Fibroblast of skin of right quadriceps (primary cell): ENCODE measurements at places on chromosomes 13 and 19.

GRCh38 chr13:31032528-31033113, 100.2 kb downstream of the TEX26 start:
- DNase-seq, result no peak

- DNase-seq, result peak; percentile 27
Observed at GRCh38 chr13:59914556-59914955, 249.2 kb downstream of the DIAPH3 start.

- DNase-seq, result no peak
Observed at GRCh38 chr13:109121826-109122225, 492.4 kb downstream of the MYO16 start.

DNA sequence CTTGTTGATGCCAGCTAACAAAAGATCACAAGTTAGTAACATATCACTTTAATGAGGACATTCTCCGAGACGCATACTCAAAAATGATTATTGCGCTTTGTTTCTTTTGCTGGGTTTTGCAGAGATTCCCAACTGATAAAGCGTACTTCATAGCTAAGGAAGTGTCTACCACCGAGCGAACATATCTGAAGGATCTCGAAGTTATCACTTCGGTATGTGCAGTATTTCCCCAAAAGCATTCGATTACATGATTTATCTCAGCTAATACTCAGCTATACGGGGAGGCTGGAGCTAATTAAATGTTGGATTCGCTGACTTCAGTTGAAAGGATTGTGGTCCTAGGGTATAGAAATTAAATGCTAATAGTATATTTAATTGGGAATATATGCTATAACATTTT, 166.3 kb downstream of the STK24 start:
- DNase-seq, result peak; percentile 88

- no peak for DNase-seq
Observed at GRCh38 chr19:33684538-33685232, 62.9 kb downstream of the CHST8 start.

DNA sequence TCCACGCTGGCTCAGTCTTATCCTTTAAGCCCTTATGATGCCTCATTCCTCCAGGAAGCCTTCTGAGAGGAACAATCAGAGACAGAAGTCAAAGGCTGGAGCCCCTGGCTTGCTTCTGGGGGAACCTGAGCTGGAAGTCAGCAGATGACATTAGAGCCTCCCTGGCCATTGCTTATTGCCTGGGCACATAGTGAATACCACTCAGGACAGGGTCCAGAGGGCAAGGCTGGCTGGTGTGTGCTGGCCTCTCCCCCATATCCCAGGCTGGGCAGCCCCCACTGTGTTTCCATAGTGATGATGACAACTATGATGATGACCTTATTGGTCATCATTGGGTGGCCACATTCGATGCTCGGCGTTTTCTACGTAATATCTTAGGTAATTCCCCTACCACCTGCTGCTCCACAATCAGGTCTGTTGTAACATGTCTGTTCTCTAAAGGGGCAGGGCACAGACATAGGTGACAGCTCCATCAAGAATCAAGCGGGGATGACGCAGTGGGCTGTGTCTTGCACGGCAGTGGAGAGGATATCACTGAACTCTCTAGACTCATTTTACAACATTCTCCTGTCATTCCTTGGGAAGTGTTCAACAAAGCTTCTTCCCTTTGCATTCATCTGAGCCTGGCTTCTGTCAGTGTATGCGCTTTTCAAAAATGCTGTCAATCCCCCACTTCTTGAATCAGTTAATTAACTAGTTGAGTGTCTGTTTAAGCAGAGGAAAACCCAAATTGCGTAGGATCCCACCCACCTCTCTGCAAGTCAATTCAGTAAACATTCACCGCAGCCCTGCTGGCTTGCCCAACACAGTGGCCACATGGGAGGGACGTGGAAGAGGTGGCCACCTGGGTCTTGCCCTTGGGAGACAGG, 89.4 kb upstream of the TSHZ3 start:
- DNase-seq, result no peak

GRCh38 chr13:46855166-46855565, 41.7 kb downstream of the HTR2A start:
- no peak for DNase-seq

- DNase-seq, result no peak
Observed at GRCh38 chr13:41939398-41939797, 21.5 kb downstream of the VWA8 start.

DNA sequence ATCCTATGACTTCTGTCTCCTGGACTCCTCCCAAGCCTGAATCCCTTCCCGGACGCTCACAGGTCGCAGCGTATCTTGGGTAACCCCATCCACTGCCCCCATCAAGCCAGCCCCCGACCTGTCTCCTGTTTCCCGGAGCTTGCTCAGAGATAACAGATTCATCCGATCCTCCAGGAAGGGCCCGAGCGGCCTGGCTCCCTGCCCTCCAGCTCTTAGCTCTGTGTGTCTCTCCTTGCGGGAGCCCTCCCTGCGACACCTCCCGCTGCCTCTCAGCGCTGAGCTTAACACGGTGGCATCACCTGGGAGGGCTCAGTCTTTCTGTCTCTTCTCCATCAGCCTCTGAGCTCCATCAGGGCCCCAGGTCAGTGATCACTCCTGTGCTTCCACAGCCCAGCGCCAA, 4.3 kb upstream of the TMEM255B start:
- DNase-seq, result no peak

DNA sequence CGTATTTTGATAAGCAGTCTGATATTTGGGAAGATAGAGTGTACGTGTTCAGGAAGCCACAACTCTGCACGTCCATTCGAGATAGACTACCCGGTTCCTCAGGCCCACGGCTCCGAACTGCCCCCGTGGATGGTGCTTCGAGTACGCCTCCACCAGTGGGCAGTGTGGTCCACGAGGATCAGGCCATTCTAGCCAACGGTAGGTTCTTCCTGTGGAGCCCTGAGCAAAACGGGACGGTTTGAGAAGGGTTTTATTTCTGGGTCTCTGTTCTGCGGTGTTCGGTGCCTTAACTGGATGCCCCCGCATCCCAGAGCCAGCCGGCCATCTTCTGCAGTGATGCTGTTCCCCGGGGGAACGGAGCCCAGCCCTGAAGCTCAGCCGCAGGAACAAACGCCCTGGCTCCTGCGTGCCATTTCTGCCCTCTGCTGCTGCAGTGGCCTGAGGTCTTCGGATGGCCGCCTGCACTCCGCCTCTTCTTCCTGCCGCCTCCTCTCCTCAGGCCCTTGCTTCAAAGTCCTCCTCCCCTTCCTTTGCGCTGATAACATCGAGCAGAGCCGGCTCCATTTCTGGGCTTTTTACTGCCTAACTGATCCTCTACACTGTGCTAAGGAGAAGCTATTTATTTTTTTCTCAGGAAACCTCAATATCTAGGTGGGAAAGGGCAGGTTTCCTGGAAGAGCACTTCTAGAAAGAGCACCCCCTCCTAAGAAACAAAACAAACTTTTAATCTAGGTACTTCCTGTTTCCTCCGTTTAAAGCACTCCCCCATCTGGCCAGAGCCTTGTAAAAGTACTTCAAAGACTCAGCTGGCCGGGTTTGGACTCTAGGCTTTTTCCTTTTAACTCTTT, 36.2 kb upstream of the SLC46A3 start:
- peak; percentile 38 for DNase-seq

DNA sequence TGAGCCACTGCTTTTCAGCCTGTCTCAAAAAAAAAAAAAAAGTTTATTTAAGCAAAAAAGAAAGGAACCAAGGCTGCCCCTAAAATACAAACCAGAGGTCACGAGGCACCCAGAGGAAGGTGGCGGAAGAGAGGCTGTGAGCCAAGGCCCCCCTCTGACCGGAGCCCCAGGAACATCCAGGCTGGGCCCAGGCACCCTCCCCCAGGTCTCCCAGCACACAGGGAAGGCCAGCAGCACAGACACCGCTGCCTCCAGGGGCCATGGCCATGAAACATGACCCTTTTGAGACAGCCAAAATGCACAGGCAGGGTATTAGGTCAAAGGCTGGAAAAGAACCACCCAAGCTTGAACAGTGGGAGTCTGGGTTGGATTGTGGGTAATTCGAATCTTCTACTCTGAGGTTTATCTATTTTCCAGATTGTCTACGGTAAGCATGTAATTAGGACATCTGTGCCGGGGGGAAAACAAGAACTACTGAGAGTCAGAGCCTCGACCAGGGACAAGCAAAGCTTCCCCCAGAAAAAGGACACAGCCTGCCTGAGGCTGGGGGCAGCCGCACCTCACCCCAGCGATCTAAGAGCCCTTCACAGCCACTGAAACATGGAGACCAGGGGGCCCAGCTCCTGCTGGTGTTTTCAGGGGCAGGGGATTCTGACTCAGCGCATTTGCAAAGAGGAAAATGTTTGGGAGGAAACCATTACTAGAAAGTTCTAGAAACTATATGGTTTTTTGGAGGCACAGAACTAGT, 8.4 kb downstream of the PEX11G start:
- DNase-seq, result no peak

DNA sequence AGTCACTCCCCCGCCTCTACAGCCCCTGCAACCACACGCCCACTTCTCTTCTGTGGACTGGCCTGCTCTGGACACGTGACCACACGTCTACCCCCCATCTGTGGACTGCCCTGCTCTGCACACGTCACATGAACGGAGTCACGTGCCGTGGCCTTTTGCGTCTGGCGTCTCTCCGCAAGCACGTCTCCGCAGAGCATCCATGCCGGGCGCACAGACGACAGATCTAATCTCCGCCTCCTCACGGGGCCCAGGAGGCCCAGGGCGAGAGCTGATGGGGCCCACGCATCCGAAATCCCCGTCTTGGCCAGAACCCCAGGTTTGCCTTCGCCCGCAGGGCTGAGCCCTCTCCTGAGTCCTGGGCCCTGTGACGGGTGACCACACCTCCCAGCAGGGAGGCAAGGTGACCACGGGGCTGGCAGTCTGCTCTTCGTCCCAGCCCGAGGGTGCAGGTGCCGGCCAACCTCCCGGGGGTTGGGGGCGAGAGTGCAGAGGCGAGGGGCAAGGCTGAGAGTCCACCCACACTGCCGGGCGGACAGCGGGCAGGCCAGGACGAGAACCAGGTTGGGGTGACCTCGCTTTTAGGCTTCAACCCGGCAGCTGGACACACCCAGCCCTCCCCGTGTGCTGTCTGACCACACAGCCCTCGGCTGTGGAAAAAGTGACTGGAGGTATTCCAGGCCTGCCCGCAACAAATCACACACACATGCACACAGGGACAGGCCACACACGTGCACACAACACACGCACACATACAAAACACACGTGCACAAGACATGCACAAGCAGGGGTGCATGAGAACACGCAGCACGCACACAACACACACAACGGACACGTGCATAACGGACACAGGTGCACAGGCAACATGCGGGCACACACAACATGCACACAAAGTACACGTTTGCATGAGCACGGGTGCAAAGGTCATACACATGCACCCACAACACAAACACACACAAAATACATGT, 3.9 kb downstream of the SBNO2 start:
- no peak for DNase-seq

DNA sequence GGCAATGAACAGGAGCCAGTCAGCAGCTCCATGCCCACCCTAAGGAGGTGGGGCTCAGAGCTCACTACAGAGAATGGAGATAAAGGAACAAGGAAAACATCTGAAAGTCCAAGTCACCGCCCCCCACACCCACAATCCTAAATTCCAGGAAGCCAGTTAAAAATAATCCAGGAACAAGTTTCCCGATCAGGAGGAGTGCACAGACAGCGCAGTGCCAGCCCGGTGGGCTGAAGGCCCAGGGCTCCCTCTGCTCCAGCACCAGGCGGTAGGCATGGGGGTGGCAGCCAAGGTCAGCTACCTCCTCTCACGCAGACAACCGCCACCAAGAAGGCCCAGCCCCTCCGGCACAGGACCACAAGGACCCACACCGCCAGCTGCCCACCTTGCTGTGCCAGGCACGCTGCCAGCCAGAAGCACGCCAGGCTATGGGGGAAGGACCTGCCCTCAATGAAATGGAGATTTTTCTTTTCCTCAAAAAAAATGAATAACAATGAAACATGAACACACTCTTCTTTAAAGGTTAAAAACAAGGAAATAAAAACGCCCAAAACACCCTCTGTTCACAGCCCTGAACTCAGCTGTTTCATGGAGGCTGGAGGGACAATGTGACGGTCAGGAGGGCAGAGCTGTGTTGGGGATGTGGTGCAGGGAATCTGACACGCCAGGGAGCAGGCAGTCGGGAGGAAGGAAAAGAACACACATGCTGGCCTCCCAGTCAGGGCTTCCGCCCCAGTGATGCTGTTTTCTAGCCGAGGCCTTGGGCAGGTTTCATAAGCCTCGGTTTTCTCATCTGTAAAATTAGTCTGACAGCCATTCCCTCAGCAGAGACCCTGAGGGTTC, 11.0 kb downstream of the STK24 start:
- DNase-seq, result no peak

DNA sequence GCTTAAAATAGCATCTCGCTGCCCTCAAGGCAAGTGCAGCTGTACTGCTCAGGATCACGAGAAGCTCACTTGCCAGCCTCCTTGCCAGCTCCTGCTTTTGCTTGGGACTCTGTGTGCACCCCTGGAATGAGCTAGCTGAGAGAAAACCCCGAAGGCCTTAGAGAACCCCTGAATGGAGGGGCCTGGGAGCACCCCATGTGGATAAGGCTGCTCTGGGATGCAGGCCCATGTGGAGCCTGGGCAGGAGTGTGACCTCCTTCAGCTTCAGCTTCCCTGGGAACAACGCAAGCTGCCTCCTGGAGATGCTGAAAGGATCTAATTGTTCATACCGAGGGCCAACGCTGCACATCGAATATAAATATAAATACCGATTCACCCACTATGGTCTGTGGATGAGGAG, 109.2 kb downstream of the HSPH1 start:
- DNase-seq, result no peak

GRCh38 chr19:57583521-57584416, at the start of gene ZIK1:
TSS of gene ZIK1 (plus strand) at chr19:57584145. CDS start at chr19:57584357, 212 bp downstream.
- DNase-seq, result peak; percentile 95

DNA sequence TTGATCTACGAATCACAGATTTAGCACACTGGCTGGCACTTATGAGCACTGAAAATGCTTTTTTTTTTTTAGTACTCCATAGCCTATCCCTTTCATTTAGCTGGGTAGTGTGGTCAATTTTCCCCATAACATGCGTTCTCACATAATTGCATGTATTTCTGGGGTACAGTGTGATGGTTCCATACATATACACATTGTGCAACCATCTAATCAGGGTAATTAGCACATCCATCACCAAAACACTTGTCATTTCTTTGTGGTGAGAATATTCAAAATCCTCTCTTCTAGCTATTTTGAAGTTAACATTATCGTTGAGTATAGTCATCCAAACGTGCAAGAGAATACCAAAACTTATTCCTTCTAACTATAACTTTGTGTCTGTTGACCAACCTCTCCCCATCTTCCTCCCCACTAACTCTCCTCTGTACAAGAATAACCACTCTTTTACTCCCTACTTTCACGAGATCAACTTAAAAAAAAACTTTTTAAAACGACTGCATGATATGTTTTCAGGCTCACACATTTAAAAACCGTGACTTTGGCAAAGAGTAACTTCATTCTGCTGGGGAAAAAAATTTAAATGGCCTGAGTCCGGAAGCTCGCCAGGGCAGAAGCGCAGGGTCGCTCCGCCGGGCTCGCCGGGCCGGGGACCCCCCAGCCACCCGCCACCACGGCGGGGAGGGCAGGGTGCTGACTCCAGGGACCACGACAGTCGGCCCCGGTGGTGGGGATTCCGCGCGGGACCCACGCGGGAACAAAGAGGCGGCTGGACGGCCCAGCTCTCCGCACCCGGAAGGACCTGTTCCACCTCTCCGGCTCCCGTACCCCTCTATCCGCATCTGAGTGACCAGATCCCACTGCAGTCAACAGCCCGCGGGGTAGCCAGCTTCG, 868 bp upstream of the UBAC2 start:
- peak; percentile 14 for DNase-seq

GRCh38 chr19:40672038-40672437, 18.4 kb downstream of the NUMBL start:
- DNase-seq, result no peak
